ENCODE measurements at places on chromosomes 7 and 10.

- DNase-seq, result no peak
Measured at GRCh38 chr10:822661-823367, 108.7 kb downstream of the LARP4B start.

- DNase-seq, result no peak
Measured at GRCh38 chr10:113959383-113959760, 84.3 kb upstream of the ADRB1 start.

DNA sequence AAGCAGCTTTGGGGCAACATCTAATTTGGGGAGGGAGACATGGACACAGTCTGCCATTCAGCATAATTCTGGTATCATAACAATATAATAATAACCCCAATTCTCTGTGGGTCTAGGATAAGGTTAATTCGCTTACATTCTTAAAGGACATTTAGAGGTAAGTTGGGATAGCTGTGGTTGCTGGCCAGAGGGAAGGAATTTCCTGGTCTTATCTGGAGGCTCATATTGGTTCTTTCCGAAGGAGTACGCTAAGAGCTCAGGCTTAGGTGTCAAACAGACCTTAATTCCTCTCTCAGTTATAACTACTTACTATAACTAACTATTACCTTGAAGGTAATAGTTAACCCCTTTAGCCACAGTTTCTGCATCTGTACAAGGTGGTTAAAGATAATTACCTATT, 68.8 kb downstream of the SPAG6 start:
- DNase-seq, result no peak

DNA sequence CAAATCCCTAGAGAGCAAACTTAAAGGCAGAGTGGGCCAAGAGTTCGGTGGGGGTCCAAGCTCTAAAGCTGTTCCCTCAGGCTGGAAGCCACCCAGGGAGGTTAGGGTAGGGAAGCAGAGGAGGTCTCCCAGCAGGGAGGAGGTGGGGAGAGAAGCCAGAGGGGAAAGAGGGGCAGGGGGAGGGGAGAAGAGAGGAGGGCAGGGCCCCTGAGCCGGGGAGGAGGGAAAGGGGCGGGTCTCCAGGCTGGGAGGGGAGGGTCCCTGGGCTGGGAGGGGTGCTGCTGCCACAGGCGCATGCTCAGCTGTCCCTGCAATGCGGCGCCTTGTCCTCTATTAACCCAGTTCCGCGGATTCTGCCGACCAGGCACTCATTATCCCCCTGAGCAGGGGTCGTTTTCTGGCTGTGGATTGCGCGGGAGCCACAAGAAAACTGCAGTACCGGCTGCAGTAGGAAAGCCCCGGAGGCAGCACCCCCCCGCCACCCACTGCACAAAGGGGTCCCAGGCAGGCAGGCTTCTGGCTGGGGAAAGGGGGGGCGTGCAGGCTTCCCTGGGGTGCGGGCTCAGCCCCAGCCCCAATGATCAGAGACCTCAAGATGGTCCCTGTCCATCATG, 49.3 kb downstream of the CAMK2B start:
- peak; percentile 75 for DNase-seq

DNA sequence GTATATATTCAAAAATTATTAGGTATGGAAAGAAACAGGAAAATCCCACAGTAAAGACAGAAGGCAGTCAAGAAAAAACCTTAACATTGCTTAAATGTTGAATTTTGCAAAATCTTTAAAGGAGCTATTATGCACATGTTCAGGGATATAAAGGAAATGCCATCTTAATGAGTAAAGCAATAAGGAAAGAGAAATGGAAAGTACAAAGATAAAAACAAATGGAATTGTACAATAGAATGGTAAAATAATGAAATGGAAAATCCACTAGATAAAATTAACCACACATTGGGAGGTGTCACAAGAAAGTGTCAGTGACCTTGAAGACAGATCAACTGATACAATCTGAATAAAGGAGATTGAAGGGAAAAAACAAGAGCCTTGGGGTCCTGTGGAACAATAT, 82.0 kb downstream of the KIF20B start:
- no peak for DNase-seq

DNA sequence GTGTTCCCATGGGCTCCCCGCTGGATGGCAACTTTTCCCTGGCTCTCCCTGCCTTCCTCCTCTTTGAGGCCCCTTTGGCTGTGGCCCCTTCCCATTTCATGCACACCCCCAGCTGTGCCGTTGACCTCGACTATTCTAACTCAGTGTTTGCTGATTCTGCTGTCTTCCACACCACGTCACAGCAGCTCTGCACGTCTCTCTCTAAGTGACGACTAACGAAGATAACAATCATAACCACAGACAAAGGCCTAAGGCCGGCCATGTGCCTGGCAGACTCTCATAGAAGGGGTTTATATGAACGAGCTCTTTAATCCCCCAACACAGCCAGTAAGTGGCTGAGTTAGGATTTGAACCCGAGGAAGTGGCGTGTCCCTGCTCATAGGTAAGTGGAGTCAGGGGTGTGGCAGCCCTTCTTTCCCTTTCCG, 151.5 kb upstream of the SHH start:
- no peak for DNase-seq
